Activated gamma-delta T cell (primary cell): ENCODE measurements at places on chromosomes 3 and 15.

DNA sequence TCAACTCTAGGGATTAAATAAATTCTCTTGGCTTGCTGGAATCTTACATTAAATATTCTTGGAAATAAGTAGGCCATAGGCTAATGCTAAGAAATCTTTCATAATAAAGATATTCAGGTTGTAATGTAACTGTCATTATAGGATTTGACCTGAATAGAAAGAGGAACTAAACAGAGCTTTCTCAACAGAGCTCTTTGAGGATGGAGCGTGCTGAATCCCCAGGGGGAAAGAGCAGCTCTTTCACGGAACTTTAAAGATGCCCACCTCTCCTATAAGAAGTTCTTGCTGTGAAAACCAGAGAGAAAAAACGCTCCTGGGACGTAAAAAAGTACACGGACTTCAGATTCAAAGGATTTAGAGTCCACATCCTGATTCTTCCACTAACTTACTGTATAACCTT, 77.9 kb downstream of the NTRK3 start:
- no peak for DNase-seq

GRCh38 chr3:9248522-9249271, 749 bp downstream of the SRGAP3 start:
- DNase-seq: no peak

DNA sequence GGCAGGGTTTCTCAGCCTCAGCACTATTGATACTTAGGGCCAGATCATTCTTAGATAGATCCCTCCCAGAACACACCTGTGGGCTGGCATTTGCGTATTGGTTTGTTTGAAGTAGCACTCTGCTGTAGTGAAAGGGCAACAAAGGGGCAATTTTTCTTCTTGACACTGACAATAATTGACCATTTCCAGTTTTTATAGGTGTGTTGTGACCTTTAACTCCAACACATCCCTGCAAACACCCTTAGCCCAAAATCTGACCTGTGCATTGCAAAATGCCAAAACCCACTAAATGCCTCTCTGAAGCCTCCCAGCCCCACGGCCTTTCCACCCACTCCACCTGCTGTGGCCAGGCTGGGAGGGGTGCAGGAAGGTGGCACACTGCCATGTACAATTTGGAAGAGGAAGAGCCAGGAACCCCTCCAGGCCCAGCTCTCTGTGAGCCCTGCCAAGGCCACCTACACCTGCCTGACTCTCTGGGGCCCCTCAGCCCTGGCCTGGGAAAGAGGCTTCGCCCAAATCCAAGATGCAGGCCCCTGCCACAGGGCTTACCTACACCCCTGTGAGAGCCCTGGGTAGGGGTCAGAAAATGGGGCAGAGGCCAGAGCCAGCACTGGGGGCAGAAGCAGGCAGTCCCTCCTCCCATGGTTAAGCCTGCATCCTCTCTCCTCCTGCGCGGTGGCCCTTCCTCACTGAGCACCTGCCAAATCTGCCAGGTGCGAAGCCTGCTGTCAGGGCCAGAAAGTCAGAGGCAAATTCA, 9.6 kb upstream of the CYP11A1 start:
- DNase-seq: no peak

DNA sequence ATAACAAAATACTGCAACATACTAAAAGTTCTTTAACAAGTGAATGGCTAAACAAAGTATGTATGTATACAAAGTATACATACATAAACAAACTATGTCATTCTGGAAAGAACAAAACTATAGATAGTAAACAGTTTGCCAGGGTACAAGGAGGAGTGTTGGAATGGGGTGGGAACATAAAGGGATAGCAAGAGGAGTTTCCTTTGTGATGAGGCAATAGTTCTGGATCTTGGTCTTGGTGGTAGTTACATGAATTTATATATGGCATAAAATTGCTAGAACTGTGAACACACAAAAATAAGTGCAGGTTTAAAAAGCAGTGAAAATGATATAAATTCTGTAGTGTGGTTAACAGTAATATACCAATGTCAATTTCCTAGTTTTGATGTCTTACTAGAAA, 22.0 kb downstream of the ZNF148 start:
- no peak for DNase-seq

GRCh38 chr15:35545316-35545823, 595 bp downstream of the DPH6 start:
- DNase-seq: no peak

- DNase-seq: no peak
Measured at GRCh38 chr3:42371776-42372175, 38.6 kb downstream of the LYZL4 start.
